ENCODE measurements at places on chromosomes 5 and 9.

DNA sequence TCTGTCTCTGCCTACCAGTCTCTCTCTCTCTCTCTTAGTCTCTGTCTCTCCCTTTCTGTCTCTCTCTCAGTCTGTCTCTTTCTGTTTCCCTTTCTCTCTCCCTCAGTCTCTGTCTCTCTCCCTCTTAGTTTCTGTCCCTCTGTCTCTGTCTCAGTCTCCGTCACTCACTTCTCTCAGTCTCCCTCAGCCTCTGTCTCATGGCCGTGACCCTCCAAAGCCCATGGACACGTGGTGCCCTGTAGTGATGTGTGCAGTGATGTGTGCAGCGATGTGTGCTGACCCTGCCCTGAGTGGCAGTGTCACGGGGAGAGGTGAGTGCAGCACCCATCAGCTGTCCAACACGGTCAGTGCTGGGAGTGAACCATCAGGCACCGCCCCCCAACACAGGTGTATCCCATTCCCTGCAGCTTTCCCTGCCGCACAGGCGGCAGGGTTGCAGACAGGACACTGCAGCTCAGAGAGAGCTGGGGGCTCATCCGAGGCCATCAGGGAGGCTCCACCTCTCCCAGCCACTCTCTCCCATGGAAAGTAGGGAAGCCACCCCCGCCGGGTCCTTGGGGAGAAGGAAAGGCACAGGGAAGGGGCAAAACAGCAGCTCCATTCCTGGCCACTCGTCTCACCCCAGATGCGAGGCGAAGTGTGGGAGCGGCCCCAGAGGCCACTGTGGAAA lies 794 bp upstream of the LRRC14B start:
- no peak for DNase-seq

GRCh38 chr5:14201325-14202045 lies 58.3 kb downstream of the TRIO start:
- no peak for DNase-seq

DNA sequence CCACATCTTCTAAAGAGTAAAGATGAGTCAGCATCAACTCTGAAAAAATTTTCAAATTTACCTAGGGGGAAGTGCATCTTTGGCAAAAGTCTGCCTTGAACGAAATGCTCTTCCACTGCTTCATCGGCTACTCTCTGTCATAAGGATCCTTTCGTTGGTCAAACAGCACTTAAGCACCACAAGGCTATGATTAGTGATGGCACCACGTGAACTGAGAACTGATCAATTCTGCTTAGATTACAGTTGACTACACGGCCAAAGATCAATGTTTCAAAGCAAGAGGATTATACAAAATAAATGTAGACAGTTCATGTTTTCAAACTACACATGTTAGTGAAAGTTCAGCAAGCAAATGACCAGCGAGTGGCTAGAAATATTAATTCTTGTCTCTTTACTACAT lies 9.4 kb downstream of the JAKMIP2 start:
- DNase-seq = no peak

GRCh38 chr5:167771571-167771970 lies 519.9 kb upstream of the WWC1 start:
- no peak for DNase-seq

DNA sequence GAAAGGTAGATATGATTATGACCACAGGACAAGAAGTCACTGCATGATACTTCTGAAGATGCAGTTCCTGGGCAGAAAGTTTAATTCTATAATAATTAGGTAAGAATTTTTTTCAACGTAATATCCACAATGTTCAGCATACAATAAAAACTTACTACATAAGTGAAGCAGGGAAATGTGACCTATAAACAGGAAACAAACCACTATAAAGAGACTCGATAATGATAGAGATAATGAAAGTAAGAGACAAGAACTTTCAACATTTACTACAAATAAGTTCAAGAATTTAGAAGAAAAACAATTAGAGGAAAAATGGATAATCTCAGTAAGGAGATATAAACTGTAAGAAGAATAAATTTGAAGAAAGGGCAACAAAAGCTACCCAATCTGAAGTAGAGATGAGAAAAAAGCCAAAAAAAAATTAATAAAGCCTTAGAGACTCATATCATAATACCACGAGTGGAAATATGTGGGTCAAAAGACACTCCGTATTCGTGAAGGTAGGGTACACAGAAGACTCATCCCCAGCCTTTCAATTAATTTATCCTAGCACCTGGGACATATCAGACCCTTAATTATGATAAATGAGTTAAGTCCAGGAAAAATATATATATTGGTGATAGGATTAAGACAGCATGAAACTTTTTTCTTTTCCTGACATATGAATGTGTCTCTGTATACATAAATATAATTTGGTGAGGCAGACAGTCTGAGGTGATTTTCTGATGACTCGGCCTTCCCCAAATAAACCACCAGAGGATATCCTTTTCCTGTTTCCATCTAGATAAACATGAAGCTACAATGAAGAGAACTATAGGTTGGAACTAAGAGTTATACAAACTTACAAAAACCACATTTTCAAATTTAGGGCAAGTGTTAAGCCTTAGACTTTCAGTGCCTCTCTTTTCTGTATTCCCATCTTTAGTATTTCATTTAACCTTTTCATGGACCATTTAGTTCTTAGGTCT lies 120.4 kb downstream of the RAPGEF6 start:
- DNase-seq = no peak

GRCh38 chr9:38358390-38359296 lies 33.9 kb upstream of the ALDH1B1 start:
- DNase-seq = no peak

DNA sequence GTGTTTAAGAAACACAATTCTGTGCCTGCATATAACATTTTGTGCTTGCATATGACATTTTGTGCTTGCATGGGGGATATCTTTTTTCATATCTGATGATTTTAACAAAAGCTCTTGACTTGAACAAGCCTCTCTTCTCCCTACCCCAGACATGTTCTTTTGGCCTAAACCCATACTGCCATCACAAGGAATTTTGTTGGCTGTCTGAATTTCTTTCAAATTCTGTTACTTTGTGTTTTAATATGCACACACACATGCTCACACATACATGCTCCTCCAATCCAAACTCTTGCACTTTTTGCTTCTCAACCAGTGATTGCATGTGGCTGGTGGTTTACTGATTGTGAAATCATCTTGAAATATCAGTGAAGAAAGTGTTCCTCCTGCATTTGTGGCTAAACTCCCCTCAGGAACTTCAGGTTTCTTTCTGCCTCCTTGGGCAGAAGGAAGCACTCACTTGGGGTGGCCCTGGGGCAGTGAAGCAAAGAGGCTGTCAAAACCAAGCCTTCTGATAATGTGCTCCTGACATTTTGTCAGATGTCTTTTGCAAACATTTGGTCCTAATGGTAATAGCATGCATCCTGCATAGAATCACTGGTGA lies 377.2 kb upstream of the KLF4 start:
- DNase-seq = no peak

DNA sequence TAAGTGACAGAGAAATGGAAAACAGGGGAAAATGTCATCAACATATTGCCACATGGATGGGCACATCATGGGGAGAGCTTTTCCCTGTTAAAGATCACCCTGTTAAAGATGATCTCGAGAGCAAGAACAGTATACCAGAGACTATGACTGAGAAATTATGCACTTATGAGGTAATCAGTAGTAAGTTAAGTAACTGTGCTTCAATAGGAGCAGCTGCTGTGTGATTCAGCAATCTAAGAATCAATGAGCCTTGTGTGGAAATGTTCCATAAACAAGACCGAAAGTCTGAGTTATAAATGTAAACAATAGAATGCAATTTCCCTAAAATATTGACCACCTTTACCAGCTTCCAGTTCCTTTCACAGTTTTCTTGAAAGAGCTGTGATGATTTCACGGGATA lies 582.3 kb downstream of the CAAP1 start:
- DNase-seq = no peak

DNA sequence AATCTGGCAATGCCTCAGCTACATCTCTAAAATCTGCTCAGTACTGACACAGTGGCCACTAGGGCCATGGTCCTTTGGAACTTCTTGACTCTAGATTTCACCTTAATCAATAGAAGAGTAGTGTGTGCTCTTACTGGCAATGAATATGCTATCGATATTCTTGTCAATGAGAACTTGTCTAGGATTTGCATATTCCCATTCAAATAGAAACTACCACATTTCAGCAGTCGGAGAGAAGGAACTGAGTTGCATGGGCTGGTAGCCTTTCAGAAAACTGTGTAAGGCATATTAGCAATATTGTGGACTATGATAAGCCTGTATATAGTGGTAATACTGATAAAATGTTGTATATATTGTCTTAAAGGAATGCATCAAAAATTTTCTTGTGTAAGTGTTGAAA lies 45.3 kb upstream of the NAA35 start:
- DNase-seq = no peak

DNA sequence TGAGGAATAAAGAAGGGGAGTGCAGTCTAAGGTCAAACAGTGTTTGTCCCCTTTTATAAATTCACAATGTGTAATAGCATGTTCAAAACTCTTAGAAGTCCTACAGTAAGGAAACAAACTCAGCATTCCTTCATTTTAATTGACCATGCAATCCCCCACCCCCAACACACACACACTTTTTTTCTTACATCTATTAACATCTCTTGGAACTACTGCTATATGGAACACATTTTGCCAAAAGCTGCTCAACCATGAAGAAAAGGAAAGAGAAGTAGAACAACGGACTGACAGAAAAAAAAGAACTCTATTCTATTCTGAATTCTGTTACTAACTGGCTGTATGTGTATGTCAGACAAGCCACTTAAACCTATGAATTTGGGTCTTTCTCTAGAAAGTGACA lies 2.8 kb upstream of the CTNNAL1 start:
- no peak for DNase-seq

DNA sequence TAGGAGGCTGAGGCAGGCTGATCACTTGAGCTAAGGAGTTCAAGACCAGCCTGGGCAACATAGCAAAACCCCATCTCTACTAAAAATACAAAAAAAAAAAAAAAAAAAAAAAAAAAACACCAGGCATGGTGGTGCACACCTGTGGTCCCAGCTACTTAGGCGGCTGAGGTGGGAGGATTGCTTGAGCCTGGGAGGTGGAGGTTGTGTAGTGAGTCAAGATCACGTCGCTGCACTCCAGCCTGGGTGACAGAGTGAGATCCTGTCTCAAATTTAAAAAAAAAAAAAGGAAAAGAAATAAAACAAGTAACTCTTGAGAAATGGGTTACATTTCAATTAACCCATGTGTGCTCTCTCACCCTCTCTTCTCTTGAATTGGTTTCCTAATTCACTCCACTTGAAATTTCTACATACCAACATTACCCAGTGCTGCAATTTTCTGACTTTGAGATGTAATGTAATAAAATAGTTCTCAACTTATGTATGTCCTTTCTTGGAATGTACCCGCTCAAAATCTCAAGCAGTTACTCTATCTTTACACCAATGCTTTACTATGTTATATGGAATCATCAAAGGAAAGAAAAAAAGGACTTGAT lies 35.8 kb downstream of the TMEM245 start:
- DNase-seq = no peak

DNA sequence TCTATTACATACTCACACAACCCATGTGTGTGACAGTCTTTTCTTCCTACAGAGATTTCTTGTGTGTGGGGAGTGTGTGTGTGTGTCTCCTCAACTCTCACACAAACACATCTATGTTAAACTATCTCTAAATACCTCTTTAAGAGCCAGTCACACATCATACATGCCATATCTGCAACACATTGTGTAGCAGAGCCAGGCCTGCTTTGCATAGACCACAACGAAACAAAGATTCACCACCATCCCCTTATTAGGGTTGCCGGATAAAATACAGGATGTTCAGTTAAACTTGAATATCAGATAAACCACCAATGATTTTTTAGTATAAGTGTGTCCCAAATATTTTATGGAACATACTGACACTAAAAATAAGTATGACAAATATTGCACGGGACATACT lies 2.3 kb downstream of the FAM170A start:
- no peak for DNase-seq

DNA sequence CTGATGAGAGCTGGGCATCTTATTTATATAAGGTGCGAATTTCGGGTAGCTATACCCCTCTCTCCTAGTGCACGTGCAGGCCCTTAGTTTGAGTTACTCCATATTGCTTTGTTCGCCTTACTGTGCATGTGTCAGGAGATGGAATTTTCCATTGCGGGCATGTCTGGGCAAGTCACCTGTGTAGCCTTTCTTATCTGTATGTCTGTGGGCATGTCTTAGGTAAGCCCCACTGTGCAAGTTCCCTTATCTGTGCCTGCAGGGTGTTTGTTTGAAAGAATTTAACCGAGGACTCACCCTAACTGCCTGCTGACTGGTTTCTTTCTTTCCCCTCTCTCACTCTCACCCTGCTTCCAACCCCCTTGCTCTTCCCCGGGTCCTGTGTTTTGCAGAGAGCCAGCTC lies 140.7 kb upstream of the RANBP3L start:
- DNase-seq = no peak

GRCh38 chr5:90111364-90112032 lies 298.1 kb downstream of the CETN3 start:
- DNase-seq = no peak

GRCh38 chr5:55226027-55226933 lies 835 bp downstream of the MCIDAS start:
- DNase-seq = no peak

DNA sequence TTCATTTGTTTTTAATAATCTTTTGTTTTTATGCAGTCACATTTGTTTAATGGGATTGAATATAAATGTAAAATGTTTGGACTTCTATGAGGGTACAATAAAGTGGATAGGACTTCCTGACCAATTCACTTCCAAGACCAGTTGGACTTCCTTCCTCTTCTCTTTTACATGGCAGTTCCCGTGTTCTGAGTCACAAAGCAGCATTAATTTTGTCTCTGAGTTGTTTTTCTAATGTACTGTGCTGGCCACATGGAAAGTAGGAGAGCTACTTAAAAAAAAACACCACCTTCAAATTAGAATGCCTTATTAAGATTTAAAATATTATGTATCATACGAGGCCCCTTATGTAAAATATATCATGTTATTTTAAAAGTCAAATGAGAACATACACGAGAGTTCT lies 87.3 kb downstream of the CCDC171 start:
- DNase-seq = no peak

- no peak for DNase-seq
Measured at GRCh38 chr5:20262896-20263295, 274.9 kb upstream of the CDH18 start.

DNA sequence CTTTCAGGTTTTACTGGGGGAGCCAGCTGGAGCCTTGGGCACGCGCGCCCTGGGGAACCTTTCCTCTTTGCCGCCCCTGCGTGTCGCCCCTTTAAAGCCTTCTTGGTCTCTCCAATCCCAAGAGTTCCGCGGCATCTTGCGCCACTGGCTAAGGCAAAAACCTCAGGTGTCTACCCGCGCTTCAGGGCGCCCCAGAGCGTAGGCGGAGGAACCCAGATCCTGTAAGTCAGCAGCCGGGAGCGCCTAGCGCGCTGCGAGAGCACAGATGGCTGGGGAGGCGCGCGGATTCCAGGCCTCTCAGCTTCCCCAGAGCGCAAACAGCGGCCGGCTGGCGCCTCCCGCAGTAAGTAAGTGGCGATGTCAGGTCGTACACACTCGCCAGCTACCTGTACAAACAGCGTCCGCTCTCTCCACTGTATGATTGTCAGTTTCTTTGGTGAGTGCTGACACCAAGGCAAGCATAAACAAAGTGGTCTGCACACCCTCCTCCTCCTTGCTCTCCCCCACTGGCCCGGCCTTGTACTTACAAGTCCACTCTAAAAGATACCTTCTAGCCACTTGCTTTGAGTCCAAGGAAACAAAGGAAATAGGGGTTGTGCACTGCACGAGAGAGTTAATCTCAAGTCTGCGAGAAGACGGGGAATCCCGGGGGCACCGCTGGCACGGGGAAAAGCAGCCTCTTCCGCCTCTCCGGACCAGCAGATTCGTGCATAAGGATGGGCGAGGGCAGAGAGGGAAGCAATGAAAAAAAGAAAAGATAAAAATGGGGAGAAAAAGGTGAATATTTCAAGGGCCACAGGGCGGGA lies 2.9 kb downstream of the HTR1A start:
- no peak for DNase-seq

- DNase-seq = no peak
Measured at GRCh38 chr5:143986516-143987212, 174.7 kb downstream of the HMHB1 start.
